Spinal cord (tissue), 10 donors: ENCODE measurements at places on chromosomes 4 and X. TPM values are rescaled to one million over a fixed set of nuclear protein-coding genes. Genes with fewer than 3 reads are reported as not detected.

SSX3 gene
- not detected for total RNA-seq

NPNT gene
- 95.3 TPM for total RNA-seq

ARFIP1 gene
- total RNA-seq, result 55.8 TPM

PABPC5 gene
- total RNA-seq, result 15.2 TPM

OTC gene
- 0.22 TPM for total RNA-seq

TMEM271 gene
- total RNA-seq, result 4.4 TPM

EIF1AX gene
- 89.3 TPM for total RNA-seq

COX7B2 gene
- not detected for total RNA-seq

AR gene
- 5.0 TPM for total RNA-seq

CXCL3 gene
- 1.7 TPM for total RNA-seq

PPP4R3C gene
- total RNA-seq, result not detected

HELT gene
- not detected for total RNA-seq

MMRN1 gene
- total RNA-seq, result 17.1 TPM

MTMR8 gene
- total RNA-seq, result 4.0 TPM

MAGEA12 gene
- total RNA-seq, result not detected

CNKSR2 gene
- 14.3 TPM for total RNA-seq

AKAP4 gene
- not detected for total RNA-seq

UGT2A3 gene
- not detected for total RNA-seq

ADH1C gene
- 1.3 TPM for total RNA-seq

RASL11B gene
- total RNA-seq, result 6.3 TPM

CXorf49 gene
- total RNA-seq, result not detected

SCML2 gene
- 5.8 TPM for total RNA-seq

ARAP2 gene
- total RNA-seq, result 95.8 TPM

CMC4 gene
- 5.5 TPM for total RNA-seq

IQSEC2 gene
- 13.6 TPM for total RNA-seq

RPS3A gene
- 1,819 TPM for total RNA-seq
